Activated CD8-positive, alpha-beta memory T cell treated with anti-CD3 and anti-CD28 coated beads, Interleukin-2, amount 10 ng/mL, durations not matched to agents 7 days and 5 days (primary cell): ENCODE measurements at places on chromosomes 3 and 15. TPM values are rescaled to one million over a fixed set of nuclear protein-coding genes. Genes with fewer than 3 reads are reported as not detected.

GRCh38 chr3:177491296-177492032 lies 294.2 kb upstream of the TBL1XR1 start:
- no peak for DNase-seq

- no peak for DNase-seq
Measured at GRCh38 chr3:24793896-24794295, 299.2 kb upstream of the THRB start.

The NTRK3 gene
- total RNA-seq, result not detected

DNA sequence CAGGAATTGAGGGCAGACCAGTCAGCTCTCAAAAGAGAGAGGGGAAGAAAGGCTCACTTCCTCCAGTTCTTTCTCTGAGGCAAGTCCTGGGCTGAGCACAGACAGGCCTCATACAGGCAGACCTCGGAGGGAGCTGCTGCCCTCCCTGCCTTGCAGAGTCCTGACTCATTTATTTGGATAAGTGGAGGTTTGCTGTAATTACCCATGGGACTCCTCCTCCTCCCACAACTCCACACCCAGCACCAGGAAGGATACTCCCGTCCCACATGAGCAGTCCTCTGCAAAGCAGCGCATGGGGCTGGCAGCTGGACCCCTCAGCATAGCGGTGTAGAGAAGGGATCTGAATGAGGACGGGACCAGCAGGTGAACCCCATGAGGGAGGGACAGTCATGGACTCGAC lies 13.4 kb upstream of the SCN10A start:
- DNase-seq, result no peak

GRCh38 chr3:149276619-149277018 lies 55.0 kb upstream of the CP start:
- DNase-seq, result no peak

- DNase-seq, result no peak
Measured at GRCh38 chr15:74889390-74889882, 406 bp upstream of the MPI start.

The CADM2 gene
- 0.58 TPM for total RNA-seq

The FAM107A gene
- not detected for total RNA-seq

DNA sequence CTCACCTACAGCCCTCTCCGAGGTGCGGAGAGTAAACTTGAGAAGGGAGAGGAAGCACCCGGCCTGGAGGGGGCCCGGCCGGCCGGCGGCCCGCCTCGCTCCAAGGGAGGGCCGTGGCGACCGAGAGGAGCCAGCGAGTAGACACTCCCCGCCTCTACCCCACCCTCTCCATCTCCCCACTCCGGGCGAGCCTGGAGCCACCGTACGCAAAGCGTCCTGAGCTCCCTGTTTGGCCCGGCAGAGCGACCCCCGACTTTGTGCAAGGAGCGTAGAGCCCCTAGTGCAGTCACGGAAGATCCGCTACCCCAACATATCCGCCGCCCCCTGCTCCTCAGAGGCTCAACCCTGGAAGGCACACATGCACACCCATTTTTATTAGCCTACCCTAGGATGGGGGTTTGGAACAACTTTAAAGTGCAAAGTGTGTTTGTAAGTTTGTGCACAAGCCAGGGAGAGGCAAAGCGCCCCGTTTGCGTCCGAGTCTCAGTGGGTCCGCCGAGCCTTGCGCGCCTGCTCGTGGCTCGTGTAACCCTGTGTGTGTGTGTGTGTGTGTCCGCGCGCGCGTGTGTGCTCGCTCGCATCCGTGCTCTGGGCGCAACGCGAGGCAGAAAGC lies 508 bp upstream of the SMAD6 start:
- peak; percentile 51 for DNase-seq

The ABI3BP gene
- total RNA-seq, result 1.2 TPM
